ENCODE measurements at places on chromosomes 3 and 15.

DNA sequence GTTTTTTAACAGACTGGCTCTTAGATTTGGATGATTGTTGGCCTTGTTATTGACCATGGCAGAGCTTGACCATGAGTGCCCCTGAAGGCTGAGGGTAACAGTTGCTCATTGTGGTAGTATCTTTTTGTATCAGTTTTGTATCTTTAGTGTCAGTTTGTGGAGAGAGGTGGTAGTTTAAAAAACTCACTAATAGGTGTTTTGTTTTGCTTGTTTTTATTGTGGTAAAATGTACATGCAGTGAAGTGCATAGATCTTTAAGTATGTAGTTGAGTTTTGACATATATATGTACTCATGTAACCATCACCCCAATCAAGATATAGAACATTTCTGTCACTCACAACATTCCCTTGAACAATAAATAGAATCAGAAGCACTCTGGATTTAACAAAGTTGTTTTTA, 9.8 kb downstream of the GMPS start:
- no peak for DNase-seq

GRCh38 chr15:89157918-89158564, 63.3 kb downstream of the RLBP1 start:
- DNase-seq = no peak

- DNase-seq = peak; percentile 87
Observed at GRCh38 chr3:106688464-106688863, 688.8 kb upstream of the CCDC54 start.

GRCh38 chr3:32501783-32502117, 902 bp downstream of the CMTM6 start:
- no peak for DNase-seq

DNA sequence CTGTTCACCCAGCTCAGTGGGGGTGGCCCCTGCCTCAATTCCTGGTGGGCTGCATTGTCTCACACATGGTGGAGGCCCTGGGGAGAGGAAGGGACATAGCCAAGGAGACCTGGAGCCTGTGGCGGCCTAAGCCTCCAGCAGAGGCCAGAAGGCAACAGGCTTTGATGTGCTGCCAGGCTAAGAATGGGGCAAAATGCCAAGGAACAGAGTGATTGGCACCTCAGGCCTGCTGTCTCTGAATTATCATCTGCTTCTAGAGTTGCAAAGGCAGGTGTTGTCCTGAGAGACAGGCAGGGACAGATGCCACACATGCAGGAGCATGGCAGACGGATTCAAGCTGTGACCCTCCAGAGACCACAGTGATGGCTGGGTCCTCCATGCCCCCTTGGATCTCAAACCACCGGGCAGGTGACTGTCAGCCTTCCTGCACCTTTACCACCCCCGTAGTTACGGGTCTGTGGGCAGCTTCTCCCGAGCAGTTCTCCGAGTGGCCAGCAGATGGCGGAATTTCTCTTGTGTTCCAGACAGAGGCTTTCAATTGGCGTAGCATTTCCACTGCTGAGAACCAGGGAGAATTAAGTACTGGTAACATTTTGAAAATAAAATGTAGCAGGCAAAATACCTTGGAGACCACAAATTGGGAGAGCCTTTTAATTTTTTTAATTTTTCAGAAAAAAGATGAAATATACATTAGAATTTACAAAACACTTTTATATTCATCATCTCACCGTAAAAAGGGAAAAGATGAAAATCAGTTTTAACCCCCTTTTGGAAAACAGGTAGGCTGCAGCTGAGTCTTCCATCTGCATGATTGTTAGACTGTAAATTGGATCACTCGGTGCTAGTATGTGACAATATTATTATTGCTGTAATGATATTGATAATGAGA, 525.5 kb upstream of the CFAP20DC start:
- DNase-seq = peak; percentile 45

DNA sequence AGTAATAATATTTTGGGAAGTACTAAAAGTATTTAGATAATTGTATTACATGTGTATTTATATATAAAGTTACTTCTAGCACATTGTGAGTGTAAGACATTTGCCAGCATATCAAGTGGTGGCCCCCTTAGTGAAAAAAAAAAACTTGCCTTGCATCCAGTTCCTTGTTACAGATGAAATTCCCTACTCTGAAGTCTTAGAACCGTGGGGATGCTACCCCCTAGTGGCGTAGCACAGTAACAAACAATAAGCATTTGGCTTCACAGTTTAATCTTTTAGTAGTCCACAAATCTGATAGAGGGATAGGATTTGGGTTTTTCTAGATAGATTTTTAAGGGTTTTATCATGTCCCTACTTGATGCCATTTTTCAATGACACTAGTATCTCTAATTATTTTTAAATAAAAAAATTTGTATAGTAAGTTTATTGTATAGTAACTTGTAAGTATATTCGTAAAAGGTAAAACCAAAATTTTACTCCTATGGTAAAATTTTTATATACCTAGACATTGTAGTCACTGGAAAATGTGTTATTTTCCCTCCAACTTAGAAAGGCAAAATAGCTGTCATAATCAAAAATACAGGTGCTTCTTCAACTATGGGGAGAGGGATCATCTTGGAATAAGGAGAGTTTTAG, 14.3 kb downstream of the SMC4 start:
- DNase-seq = peak; percentile 55

- DNase-seq = no peak
Observed at GRCh38 chr3:171566803-171567422, 106.7 kb upstream of the TNIK start.
